Fibroblast of skin of right quadriceps (primary cell): ENCODE measurements at places on chromosomes 11 and 22.
A peak's percentile ranks its signal among the peaks of the same experiment; 100 is the strongest.

DNA sequence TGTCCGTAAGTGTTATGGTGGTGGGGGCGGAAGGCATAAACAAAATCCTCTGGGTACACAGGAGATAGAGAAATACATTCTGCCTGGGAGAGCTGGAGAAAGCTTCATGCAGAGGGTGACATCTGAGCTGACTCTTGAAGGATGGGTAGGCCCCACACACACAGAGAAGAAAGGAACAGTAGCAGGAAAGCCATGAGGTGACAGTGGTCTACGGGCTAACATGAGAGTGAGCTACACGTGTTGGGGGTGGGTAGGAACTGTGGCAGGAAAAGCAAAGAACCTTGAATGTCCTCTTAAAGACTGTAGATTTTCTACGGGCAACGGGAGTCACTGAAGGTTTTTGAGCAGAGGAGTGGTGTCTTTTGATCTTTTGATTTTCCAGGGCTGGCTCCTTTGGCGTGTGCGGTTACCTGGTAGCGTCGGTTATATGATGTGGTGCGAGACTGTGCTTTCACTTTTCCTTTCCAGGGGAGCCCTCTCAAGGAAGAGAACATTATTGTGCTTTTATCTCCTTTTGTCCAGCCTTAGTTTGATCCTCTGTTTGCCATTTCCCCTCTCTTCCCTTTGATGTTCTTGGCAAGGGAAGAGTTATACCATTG, 39.7 kb downstream of the ADAMTS8 start:
- DNase-seq = no peak

DNA sequence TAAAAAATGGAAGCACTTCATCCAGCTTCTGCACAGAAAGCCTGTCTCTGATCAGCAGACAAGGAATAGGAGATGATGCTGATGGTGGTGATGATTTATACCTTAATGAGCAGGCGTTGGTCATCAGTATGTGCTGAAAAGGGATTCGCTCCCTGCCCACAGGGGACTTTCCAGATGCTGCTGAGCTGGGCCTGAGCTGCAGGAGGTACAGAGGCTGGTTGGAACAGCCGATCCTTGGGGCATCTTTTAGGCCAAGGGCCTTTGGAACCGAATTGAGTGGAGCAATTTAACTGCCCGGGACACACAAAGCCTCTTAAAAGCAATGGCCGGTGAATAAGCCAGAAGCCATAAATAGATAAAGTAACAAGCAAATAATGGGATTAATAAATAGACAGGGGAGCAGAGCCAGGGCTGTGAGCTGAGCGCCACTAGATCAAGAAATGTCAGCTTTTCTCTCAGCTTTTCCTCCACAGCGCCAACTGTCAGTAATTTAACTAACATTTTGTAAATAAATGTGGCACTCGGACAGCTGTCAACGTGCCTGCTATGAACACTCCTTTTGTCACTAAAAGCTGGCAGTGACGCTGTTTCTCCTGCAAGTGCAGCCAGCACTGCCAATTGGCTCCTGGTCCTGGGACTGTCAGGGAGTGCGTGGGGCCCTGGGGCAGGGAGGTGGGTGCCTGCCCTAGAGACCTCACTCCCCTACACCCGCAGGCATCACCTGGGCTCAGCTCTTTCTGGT, 562.3 kb downstream of the NTM start:
- DNase-seq = peak; percentile 25

DNA sequence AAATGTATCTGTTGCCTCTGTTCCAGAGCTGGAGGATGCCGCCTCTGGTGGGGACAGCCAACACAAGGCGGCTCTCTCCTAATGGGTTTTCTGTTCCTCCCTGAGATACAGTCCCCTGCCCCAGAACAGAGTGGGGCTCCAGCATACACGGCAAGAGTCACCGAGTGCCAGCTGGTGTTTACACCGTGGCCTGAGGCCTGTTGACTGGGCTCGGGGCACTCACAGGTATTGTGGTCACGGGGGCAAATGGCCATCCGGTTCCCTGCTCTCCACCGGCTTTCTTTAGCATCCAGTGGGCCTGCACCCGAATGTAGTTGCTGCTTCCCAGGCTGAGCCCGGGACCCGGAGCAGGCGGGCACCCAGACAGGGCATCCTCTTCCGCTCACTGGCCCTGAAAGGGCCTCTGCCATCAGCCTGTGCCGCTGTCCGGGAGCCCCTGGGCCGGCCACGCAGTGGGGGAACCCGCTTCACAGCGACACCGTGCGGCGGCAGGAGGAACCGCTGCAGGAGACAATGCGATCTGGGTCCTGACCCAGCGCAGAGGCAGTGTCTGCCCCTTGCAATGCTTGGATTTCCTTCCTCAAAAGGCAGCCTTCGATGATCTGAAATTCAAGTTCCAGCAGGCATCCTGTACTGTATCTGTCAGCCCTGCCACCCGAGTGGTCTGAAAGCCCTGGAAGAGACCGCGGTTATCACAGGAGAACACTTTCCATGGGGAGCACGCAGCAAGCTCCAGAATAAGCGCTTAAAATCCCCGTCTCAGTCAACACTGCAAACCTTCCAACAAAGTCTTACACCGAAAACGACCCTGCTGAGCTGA, 859 bp upstream of the KRTAP5-5 start:
- no peak for DNase-seq

GRCh38 chr22:24450610-24451009, 23.2 kb downstream of the ADORA2A start:
- no peak for DNase-seq

GRCh38 chr11:36451045-36451444, 59.0 kb downstream of the TRAF6 start:
- DNase-seq = no peak

GRCh38 chr22:44401783-44402110, 89.0 kb upstream of the SHISAL1 start:
- DNase-seq = no peak

DNA sequence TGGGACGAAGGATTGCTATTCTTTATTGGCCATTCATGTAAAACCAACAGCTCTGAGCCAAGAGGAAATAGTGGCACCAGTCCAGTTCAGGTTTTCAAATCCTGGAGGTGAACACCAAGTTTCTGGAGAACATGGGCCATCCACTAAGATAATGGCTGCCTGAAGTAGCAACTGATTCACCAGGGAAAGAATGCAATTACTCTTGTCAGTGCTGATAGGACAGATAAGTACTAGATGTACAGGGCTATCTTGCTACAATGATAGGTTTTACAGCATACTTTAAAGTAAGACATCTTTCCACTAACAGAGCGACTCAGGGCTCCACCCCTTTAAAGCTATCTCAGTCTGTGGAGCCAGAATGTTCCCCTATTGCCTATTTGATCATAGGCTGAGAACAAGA, 36.8 kb upstream of the APOA1 start:
- peak; percentile 66 for DNase-seq

GRCh38 chr11:46353698-46354097, 6.4 kb downstream of the DGKZ start:
- DNase-seq = no peak

DNA sequence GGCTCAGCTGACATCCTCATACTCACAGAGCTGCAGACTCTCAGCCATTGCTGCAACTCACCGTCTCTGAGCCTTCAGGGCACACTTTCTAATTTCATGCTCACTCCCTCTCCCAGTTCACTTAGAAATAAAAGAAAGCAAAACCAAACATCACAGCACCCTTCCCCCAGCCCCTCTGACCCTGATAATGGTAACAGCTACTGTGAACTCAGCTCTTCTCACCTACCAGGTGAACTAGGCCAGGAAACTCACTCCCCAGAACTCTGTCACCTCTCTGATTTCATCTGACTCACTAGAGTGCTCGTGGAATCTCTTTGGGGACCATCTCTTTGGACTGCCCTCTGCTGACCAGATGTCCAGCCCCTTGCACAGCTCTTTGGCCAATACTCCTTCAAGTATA, 14.5 kb upstream of the PARVA start:
- no peak for DNase-seq

DNA sequence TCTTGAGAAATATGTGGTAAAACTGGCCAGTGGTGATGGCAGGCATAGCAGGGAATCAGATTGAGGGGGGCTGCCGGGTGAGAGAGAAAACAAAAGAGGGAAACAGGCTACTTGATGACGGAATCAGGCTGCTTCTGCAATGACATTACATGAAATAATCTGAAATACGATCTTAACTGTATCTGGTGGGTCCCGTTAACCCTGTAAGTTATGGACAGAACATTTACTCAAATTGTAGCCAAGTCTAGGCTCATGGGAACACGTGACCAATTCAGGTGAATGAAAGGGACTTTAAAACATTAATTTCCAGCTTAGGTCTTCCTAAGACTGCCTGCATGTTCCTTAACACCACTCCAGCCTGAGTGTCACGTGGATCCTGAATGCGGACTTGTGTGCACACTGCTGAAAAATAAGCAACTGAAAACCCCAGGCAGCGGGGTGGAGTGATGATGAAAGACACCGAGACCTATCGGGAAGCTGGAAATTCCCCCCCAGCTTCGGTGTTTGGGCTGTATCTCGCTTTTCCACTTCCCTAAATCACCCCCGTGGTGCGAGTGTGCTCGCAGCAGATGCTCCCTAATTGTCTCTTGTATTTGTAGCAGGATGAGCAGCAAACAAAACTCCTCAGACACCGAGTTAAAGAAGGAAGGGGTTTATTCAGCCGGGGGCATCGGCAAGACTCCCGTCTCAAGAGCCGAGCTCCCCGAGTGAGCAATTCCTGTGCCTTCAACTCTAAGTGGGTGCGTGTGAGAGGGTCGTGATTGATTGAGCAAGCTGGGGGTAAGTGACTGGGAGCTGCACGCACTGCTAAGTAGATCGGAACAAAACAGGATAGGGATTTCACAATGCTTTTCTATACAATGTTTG, 145.0 kb upstream of the GRK3 start:
- no peak for DNase-seq

DNA sequence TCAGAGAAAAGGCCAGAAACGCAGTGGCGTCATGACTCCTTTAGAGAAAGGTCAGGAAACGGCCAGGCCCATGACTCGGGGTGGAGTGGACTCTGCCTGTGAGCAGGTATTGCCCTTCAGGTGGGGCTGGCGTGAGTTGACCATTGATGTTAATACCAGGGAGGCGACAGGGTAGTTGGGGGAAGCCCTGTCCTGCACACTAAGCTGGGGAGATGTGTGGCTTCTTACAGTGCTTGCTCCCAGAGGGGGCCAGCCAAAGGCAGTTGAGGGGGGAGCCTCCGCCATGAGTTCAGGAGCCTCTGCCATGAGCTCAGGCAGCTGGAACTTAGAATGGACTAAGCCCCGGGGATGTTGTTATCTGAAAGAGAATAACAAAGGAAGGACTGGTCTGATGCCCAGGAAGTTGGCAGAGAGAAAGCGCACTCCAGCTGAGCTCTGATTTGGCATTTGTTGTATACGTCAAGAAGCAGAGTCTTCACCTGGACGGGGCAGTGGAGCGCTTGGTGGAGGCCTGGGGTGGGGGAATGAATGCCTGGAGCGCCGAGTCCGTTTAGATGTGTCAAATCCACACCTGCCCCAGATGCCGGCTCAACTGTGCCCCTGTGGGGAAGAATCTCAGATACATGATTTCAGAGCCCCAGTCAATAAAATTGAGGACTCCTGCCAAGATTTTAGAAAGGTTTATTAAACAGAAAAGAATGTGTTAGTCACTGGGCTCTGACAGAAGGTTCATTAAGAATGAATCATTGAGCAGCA, 222.5 kb downstream of the TBC1D22A start:
- peak; percentile 80 for DNase-seq

DNA sequence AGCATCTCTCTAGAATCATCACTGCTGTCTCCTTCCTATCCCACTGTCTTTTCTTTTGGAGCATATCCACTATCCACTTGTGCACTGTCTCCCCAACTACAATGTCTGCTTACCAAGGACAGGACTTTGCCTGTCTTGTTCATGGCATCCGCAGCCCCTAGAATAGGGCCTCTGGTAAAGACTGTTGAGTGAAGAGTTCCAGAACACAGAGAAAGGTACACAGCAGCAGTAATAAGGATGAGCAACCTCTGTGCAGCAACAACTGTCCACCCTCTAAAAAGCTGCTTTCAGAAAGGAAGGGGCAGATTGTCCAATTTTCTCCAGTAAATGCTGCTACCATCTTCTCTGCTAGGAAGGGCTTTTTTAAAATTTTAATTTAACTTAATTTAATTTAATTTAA, 25.5 kb upstream of the BIRC3 start:
- no peak for DNase-seq

- no peak for DNase-seq
Measured at GRCh38 chr22:30227438-30228228, 18.9 kb downstream of the LIF start.

- peak; percentile 38 for DNase-seq
Measured at GRCh38 chr22:37492428-37493344, 6.5 kb upstream of the MFNG start.

- DNase-seq = no peak
Measured at GRCh38 chr11:23471878-23472277, 611.6 kb upstream of the CCDC179 start.

GRCh38 chr11:120386774-120387371, 50.7 kb downstream of the ARHGEF12 start:
- DNase-seq = peak; percentile 22
